ENCODE measurements at places on chromosomes 3 and 15.

GRCh38 chr15:64883100-64883581, 28.6 kb upstream of the ANKDD1A start:
- DNase-seq, result peak; percentile 45

DNA sequence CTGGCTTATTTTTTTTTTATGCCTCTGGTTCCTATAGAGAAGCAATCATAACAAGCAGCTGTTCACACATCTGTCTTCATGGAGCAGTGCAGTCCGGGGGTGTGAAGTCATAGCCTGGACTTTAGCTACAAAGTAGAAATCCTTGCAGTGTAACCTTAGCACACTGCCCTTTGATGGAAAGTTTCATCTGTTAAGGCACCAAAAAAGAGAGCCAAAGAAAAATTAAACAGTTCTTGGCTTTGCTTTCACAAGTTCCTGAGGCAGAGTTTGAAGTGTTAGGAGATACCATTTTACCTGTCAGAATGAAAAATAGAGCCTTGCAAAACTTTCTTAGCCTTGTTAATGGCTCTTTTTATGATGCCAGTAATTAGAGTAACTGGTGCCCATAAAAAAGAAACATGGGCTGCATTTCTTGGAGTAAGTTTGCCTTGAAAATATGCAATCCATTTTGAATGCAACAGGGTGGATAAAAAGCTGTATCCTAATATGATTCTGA, 84.1 kb downstream of the PIK3R4 start:
- no peak for DNase-seq

GRCh38 chr3:186115239-186115996, 6.5 kb upstream of the ETV5 start:
- no peak for DNase-seq

GRCh38 chr15:42759093-42759492, 22.2 kb upstream of the CDAN1 start:
- no peak for DNase-seq

GRCh38 chr3:193593668-193594030, 641 bp downstream of the OPA1 start:
- no peak for DNase-seq

DNA sequence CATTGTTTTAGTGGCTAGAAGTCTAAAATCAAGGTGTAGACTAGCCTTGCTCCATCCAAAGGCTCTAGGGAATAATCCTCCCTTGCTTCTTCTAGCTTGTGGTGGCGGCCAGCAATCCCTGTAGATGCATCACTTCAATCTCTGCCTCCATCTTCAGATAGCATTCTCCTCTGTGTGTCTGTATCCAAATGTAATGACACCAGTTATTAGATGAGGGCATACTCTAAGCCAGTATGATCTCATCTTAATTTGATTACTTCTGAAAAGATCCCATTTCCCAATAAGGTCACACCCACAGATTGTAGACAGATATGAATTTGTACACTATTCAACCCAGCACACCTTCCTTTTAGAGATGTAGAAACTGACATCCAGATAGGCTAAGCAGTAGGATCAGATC, 334.5 kb upstream of the KCNMB2 start:
- no peak for DNase-seq

GRCh38 chr3:189572249-189572648, 58.9 kb upstream of the TP63 start:
- no peak for DNase-seq

- no peak for DNase-seq
Measured at GRCh38 chr3:153974614-153975013, 146.6 kb upstream of the ARHGEF26 start.

GRCh38 chr3:184711493-184712247, at the start of gene MAGEF1:
TSS of gene MAGEF1 (minus strand) at chr3:184712064. CDS start at chr3:184711821, 243 bp downstream.
- peak; percentile 76 for DNase-seq

- DNase-seq, result no peak
Measured at GRCh38 chr3:147354623-147355022, 51.7 kb downstream of the ZIC4 start.

DNA sequence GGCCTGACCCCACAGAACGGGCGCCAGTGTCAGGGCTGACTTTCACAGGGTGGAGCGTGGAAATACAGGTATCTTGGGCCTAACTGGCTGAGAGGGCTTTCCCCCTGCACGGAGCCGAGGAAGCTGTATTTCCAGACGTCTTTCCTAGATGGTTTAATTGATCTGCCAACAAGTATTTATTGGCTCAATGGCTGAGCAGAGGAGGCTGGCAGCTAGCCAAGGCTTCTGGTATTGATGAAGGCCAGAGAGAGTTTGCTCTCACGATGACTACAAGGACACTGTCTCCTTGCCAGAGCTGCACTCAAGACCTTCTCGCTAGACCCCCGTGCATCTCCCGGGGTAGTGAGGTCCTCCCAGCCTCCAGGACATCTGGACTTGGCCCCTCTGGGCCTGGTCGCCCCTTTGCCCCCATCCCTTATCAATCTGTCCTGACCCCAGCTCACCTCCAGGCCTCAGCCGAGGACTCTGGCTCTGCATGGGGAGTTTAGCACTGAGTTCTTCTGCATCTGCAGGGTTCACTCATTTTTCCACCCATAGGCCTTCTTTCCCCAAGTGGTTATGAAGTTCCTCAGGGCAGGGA, 20.6 kb downstream of the SPSB4 start:
- DNase-seq, result no peak

DNA sequence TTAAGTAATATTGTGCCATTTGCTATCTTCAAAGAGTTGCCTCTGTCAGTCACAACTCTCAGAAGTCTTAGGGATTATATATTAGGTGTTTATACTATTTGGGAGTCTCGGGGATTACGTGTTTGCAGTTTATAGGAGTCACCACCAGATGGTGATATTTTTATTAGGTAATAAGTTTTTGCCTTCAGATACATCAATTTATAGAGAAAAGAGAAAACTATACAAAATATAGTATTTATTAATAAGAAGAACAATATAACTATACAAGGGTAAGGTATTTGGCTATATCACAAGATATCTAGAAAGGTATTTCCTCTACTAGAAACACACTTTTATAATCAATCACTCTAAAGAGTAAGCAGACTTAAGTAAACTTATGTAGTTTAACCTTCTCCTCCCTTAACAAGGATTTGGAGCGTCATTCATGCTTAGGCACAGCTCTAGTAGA, 10.7 kb upstream of the DHX36 start:
- DNase-seq, result peak; percentile 16

DNA sequence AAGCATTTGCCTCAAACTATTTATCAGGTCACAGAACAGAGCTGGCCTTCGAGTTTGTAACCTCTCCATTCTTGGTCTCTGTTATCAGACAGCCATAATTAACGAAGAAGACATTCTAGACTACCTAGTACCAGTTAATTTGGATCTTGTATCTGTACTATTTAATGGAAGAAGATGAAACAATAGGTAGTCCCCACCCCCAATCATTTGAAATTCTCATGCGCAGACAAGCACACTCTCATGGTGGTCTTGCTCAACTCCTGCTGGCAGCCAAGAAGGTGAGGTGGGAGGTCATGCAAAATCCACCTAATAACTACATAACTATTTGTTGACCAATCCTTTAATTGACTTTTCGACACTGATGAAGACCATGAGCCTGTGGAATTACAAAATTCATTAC, 2.8 kb upstream of the SKIL start:
- no peak for DNase-seq

GRCh38 chr15:89341316-89342005, 6.8 kb upstream of the POLG start:
- no peak for DNase-seq

DNA sequence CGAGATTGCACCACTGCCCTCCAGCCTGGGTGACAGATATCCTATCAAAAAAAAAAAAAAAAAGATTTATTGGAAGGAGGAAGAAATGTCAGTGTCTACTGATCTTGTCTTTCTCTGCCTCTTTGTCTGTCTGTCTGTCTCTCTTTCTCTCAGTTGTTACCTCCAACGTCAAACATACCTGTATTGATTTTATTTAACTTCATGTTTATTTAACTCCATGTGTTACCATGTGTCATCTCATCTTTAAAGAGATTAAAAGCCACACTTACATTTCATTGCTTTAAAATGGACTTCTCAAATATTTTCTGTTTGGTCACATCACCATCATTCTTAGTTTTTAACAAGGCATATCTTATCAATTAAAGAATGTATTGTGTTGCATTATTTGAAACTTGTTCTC, 9.4 kb downstream of the CLDN11 start:
- no peak for DNase-seq

DNA sequence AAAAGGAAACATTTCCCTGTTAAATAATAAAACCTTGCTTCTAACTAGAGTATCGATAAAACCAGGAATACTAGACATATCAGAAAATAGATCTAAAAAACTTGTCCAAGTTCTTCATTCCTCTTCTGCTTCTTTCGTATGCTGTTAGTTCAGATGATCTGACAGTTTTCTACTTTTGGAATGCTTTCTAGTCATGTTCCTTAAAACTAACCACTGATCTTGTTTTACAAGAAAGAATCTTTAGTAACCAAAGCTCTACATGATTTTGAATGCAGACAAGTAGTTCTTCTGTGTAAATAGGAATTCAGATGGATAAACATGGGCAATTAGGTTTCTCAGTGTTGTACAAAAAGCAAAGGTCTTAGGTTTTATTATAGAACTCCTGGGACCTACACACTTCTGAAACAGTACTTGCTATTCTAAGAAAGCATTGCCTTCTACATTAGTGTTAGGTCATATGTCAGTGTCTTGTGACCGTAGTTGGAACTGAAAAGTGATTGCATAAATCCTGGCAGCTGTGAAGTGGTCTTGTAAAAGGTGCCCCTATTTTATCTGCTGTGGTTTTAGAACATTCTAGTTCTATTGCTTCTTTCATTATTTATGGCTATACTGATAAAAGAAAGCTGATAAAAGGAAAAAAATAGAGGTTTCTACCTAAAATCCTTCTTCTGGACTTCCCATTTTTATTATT, 40.7 kb downstream of the SNRK start:
- DNase-seq, result no peak

DNA sequence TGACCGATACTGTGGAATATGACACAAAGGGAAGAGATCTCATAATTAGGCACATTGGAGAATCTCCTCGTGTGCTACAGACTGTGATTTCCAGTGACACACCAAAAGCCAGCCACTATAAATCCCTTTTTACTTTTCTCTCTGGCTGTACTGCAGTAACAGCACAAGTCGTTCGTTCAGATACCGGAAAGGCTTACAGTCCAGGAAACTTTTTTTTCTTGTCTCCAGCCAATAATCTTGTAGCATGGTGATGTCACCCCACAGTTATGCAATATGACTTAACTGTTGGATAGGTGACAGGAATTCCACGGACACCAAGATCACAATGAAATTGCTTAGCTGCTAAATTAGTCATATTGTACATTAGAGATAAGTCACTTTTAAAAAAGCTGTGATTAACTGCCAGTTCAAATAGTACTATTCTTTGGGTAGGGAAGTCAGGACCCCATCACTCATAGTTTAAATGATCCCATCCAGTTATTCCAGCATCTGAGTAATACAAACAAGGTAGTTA, 36.3 kb upstream of the TSC22D2 start:
- DNase-seq, result no peak

- DNase-seq, result no peak
Measured at GRCh38 chr15:100526027-100526481, 2.7 kb downstream of the CERS3 start.

GRCh38 chr3:188241883-188242282, 87.9 kb downstream of the LPP start:
- no peak for DNase-seq

DNA sequence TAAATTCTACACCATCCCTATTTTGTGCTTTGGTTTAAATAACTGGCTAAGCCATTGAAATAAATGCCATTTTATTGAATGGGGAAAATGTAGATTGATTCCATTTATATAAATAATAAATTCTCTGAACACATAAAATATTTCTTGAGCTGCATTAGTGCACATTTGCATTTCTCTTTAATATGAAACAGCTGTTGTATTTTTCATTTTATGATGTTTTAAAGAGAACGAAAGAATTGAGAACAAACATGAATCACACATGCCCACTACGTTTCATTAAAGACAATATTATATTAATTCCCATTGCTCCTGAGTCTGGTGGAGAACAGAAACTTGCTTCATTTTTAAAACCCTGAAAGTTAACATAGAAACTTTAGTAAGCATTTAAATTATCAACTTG, 235.7 kb upstream of the CFAP20DC start:
- DNase-seq, result no peak

GRCh38 chr15:75069301-75069925, 46.0 kb downstream of the PPCDC start:
- DNase-seq, result no peak

DNA sequence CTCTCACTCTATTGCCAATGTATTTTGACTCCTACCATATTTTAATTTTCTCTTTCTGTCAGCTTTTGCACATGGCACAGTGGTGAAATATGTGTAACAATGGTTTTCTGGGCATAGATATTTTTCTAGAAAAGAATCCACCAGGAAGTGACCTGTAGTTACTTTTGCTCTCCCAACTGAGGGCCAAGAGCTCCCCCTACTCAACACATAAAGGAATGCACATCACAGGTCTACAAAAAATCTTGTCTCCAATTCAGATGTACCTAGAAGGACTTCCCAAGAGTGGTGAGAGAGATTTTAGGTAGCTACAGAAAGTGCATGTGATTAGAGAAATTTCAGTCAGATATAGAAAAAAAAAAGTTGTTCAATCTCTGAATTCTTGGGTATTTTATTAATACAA, 15.6 kb downstream of the CPA3 start:
- DNase-seq, result no peak

DNA sequence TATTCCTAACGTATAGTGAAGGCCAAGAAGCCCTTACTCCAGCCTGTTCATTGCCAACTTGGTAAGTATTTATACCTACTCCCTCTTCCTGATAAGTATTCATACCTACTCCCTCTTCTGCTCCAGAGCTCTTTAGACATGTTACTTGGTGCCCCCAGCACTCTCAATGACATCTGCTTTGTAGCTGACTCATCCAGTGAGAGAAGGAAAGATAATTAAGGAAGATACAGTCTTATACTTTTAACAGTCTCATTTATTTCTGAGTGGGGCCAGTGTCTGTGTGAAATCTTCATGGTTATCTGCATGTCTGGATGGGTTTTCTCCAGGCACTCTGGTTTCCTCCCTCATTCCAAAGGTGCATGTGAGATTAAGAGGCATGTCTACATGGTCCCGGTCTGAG, 698.7 kb downstream of the FHIT start:
- DNase-seq, result no peak

GRCh38 chr3:61358364-61358763, 107.1 kb upstream of the FHIT start:
- no peak for DNase-seq

DNA sequence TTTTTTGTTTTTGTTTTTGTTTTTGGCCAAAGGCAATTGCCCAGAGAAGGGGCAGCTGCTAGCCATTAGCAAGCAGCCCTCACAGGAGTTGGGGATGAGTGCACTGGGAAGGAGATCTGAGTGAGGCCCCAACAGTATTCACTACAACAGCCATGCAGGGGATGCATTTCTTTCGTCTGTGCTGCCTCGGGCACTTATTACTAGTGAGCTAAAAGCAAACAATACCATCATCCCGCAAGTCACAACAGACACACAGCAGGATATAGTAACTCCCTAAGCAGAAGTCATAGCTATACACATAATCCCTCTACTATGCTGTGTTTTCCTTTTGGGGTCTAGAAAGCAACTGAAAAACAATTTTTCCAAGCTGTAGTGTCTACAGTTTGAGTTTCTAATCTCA, 27.2 kb downstream of the CRTAP start:
- DNase-seq, result no peak

Measured in CD4-positive, alpha-beta T cell treated with Interleukin-6 at 100 ng/mL for 8 hours (primary cell).